Activated T-helper 1 cell treated with anti-CD3 and anti-CD28 coated beads, Interleukin-12 subunit alpha, Interleukin-12 subunit beta, Interleukin-2, Interleukin-4 antibody, amounts not matched to agents 30 ng/mL and 10 ng/mL and 1 ng/mL, durations not matched to agents 14 hours and 24 hours and 36 hours (primary cell): ENCODE measurements at places on chromosomes 4 and X. TPM values are rescaled to one million over a fixed set of nuclear protein-coding genes. Genes with fewer than 3 reads are reported as not detected.

Gene MAGEA12
- not detected in 2 replicates for total RNA-seq

Gene NCAPG
- total RNA-seq: 43.7 and 46.3 TPM in 2 replicates

Gene NAP1L5
- total RNA-seq: 5.5 and 6.1 TPM in 2 replicates

Gene CNGA1
- total RNA-seq: not detected in 2 replicates

Gene EGF
- total RNA-seq: not detected in 2 replicates

Gene SUPT20HL2
- total RNA-seq: not detected in 2 replicates

Gene EOLA1
- 31.4 and 35.5 TPM in 2 replicates for total RNA-seq

Gene MGST2
- 22.4 and 23.0 TPM in 2 replicates for total RNA-seq

Gene DOK7
- not detected in 2 replicates for total RNA-seq

Gene USP17L30
- total RNA-seq: not detected in 2 replicates

Gene PNMA6A
- 0.56 and 0.73 TPM in 2 replicates for total RNA-seq

Gene FGF16
- not detected in 2 replicates for total RNA-seq

Gene RTL9
- not detected in 2 replicates for total RNA-seq

Gene SPANXC
- not detected in 2 replicates for total RNA-seq

Gene FOXP3
- total RNA-seq: 14.3 and 14.4 TPM in 2 replicates

Gene ITM2A
- 114 and 116 TPM in 2 replicates for total RNA-seq

Gene SMAD1
- total RNA-seq: 3.1 and 3.2 TPM in 2 replicates

Gene VCX
- total RNA-seq: not detected in 2 replicates

Gene RBMXL3
- total RNA-seq: not detected in 2 replicates

Gene PRIMPOL
- total RNA-seq: 16.4 and 19.7 TPM in 2 replicates

Gene EDA2R
- total RNA-seq: 3.8 and 4.2 TPM in 2 replicates

Gene FMR1NB
- total RNA-seq: not detected in 2 replicates

Gene NUP54
- 70.6 and 75.1 TPM in 2 replicates for total RNA-seq

Gene FAT1
- total RNA-seq: 0.03 and 0.15 TPM in 2 replicates

Gene GPRASP3
- total RNA-seq: 0.65 and 0.88 TPM in 2 replicates

Gene AKAP14
- total RNA-seq: not detected in 2 replicates

Gene ARX
- not detected in 2 replicates for total RNA-seq

Gene PLAC8
- 35.5 and 41.9 TPM in 2 replicates for total RNA-seq

Gene ADH1A
- total RNA-seq: not detected in 2 replicates

Gene KCTD8
- total RNA-seq: not detected in 2 replicates

Gene CFAP99
- not detected in 2 replicates for total RNA-seq

Gene AMER1
- total RNA-seq: 6.7 and 7.1 TPM in 2 replicates

Gene IL13RA2
- total RNA-seq: not detected in 2 replicates

Gene GATA1
- not detected in 2 replicates for total RNA-seq

Gene PHKA1
- total RNA-seq: 7.5 TPM in 2 replicates

Gene HS6ST2
- total RNA-seq: 1.1 TPM in 2 replicates

Gene GRSF1
- total RNA-seq: 124 and 133 TPM in 2 replicates

Gene NDNF
- 0.39 TPM in 1 of 2 replicates, not detected in the other for total RNA-seq

Gene FAM9C
- 0.05 TPM in 2 replicates for total RNA-seq

Gene BTC
- not detected in 2 replicates for total RNA-seq

Gene PABPC1L2B
- total RNA-seq: not detected in 2 replicates

Gene ETDB
- total RNA-seq: not detected in 2 replicates

Gene TLR8
- not detected in 2 replicates for total RNA-seq

Gene GRID2
- total RNA-seq: not detected in 2 replicates

Gene OTC
- total RNA-seq: not detected in 2 replicates

Gene BMPR1B
- total RNA-seq: not detected in 2 replicates

Gene CT55
- total RNA-seq: not detected in 2 replicates

Gene PRRG1
- total RNA-seq: not detected in 2 replicates

Gene FGA
- total RNA-seq: not detected in 2 replicates

Gene KIT
- 0.17 and 0.41 TPM in 2 replicates for total RNA-seq

Gene HDAC8
- 29.6 and 30.6 TPM in 2 replicates for total RNA-seq

Gene C4orf50
- 0.52 and 0.54 TPM in 2 replicates for total RNA-seq

Gene XAGE5
- not detected in 2 replicates for total RNA-seq
